Activated CD8-positive, alpha-beta T cell treated with anti-CD3 and anti-CD28 coated beads for 36 hours (primary cell): ENCODE measurements at places on chromosomes 16 and 17. TPM values are rescaled to one million over a fixed set of nuclear protein-coding genes. Genes with fewer than 3 reads are reported as not detected.

- DNase-seq: no peak
Measured at GRCh38 chr17:79164913-79165695, 90.5 kb downstream of the ENGASE start.

DNA sequence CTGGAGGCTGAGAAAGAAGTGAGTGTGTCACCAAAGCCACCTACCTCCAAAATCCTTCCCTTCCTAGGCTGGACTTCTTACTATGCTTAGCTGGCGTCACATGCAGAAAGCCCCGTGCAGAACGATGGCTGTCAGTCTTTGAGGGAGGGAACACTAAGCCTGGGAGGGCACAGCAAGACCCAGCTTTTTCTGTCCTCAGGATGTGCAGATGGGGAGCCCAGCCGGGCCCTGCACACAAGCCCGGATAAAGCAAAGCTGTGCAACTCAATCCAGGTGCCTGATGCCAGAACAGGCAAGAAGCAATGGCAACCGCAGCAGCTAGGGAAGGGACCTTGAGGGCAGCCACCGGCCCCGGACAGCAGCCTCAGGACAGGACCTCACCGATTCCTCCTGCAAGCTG, 13.9 kb upstream of the USP36 start:
- no peak for DNase-seq

DNA sequence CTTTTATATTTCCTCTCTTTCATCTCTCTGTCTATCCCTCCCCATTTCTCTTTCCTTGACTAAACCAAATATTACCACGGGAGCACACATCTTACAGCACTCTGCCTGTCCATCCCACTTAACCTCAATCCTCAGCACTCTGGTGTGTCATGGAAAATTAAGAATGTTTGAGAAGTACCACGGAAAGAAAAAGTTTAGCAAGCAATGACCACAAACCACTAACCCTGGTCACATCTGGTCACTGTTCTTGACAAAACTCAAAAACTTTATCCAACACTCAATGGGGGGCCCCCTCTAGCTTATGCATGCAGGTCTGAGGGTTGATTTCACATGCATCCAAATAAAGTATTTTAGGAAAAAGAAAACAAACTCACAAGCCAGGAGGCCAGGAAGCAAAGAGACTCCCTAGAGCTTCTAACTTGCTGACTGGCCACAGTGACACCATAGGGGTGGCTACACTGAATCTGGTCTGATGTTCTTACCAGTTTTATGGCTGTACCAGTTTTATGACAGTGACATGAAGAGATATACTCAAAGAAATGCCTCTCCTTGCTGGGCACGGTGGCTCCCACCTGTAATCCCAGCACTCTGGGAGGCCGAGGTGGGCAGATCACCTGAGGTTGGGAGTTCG, 229.2 kb downstream of the STX8 start:
- peak; percentile 57 for DNase-seq

DNA sequence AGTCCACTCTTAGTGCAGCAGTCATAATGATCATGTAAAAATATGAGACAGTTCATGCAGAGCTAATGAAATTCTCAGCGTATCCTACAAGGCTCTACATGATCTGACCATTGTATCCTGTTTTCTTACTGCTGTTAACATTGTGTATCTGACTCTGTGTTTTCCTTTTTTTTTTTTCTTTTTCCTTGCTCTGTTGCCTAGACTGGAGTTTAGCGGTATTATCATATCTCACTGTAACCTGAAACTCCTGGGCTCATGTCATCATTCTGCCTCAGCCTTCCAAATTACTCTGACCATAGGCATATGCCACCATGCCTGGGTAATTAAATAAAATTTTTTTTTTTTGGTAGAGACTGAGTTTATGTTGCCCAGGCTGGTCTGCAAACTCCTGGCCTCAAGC, 12.1 kb downstream of the DUS2 start:
- no peak for DNase-seq

- DNase-seq: no peak
Measured at GRCh38 chr16:79348521-79349306, 251.8 kb downstream of the MAF start.

DNA sequence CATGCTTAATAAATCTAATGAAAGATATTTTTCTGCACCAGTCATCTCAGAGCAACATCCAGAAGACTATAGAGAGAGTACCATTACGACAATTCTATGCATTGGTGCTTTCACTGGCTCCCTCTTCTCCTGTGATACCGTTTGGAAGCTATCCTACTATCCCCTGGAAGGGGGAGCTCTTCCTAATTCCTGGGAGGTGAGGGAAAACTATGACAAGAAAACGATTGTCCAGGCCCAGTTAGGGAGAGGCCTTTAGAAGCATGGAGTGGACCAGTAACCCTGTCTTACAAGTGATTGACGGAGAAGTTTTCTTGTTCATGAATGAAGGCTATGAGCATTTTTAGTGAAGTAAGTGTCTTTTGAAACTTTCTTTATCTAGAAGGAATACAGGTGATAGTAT, 150.2 kb downstream of the TANC2 start:
- no peak for DNase-seq

DNA sequence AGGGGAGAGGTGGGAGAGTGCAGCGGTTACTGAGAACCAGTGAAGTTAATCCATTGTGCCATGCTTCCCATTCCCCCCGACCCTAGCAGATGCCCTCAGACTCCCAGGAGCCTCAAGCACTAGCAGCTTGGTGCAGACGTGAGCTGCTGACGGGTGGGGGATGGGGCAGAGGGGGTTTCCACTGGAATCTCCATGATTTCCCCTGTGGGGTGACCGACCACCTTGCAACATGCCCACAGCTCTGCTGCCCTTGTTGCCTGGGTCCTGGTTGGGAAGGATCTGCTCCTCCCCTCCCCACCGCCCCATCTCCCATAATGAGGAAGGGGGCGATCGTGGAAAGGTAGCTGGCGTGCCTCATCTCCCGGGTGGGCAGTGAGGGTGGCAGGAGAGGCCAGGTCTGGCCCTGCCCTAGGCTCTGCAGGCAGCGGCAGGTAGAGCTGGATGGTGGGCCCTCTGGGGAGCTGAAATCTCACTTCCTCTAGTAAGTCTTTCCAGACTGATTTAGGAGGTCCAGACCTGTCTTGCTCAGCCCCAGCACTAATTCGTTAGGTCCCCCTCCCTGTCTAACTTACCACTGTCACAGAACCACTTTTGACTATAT, 9.6 kb downstream of the FLOT2 start:
- no peak for DNase-seq

DNA sequence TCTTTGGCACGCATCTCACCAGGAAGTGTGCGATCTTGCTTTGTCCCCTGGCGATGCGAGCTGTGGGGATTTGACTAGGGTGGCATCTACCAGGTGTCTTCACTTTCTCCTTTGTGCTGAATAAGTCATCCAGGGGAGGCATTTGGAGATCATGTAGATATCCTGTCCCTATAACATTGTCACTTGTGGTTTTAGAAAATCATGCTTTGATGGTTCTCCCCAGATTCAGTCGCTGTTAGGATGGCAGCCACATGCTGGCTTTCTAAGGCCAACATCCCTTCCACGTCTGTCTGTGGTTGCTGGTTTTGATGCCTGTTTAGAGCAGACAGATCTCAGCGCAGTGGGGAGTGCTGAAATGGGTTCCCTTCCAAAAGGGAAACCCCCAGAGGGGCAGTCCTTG, 2.5 kb downstream of the ADAD2 start:
- peak; percentile 36 for DNase-seq

GRCh38 chr16:57401943-57402640, 2.5 kb upstream of the CCL17 start:
- DNase-seq: no peak

Gene SGCA
- not detected for total RNA-seq

Gene JPH3
- 0.09 TPM for total RNA-seq

Gene ATP2A3
- 117 TPM for total RNA-seq

Gene NPIPB13
- 20.7 TPM for total RNA-seq
